Fibroblast of mammary gland (primary cell): ENCODE measurements at places on chromosomes 4 and X.

GRCh38 chr4:21763855-21764254 is 184.7 kb downstream of the KCNIP4 start:
- no peak for DNase-seq

DNA sequence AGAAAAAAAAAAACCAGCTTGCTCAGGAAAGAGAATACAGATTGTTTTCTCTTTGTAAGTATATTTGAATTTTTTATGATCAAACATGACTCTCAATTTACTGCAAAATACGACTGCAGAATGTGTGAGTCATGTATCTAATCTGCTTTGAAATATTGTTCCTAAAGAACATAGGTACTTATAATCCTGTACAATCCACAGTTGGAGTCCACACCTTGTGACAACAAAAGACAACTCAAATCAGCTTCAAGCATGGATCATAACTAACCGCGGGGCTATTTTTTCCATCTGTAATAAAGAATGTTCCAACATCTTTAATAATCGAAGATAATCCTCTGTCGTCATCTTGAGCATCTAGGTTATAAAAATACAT is 77.8 kb upstream of the STIM2 start:
- no peak for DNase-seq

GRCh38 chr4:168183717-168184571 is 91.6 kb downstream of the ANXA10 start:
- DNase-seq: peak; percentile 51

DNA sequence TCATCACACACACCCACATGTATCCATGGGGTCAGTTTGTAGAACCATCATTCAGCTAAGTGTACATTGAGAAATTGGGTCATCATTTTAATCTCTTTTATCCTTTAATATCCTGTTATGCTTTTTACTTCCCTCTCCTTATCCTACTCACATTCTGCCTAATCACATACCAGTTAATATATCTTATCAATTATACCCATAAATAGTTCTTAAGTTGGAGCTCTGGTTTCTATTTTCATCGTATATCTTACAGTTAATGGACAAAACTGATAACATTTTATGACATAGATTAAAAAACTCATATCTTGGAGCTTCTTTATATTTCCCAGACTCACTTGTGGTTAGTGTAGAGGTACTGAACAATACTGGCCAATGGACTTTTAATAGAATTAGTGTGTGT is 729.5 kb upstream of the LCORL start:
- DNase-seq: no peak

DNA sequence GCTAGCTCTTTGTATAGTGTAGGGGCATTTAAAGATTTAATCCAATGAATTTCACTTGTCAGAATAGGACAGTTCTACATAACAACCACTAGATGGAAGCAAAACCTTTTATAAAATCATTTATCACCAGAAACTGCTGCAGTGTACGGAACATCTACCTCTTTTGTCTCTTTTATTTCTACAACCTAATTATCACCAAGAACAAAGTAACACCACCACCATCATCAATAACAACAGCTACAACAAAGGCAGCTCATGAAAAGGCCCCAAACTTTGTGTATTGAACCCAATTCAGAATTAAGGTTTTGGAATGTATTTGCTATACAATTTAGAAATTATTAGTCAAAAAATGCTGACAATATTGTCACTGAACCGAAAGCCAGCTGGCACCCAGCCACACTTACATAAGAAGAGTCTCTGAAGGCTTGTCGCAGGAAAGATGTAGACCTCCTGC is 260.9 kb upstream of the RPS6KA3 start:
- peak; percentile 41 for DNase-seq

DNA sequence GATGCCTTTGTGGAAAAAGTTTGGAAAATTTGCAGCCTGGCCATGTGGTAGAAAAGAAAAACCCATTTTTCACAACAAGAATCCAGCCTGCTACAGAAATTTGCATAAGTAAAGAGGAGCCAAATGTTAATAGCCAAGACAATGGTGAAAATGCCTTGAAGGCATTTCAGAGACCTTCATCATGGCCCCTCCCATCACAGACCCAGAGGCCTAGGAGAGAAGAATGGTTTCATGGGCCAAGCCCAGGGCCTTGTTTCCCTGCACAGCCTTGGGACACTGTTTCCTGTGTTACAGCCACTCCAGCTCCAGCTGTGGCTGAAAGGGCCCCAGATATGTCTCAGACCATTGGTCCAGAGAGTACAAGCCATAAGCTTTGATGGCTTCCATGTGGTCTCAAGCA is 101.4 kb upstream of the LINC00632 start:
- DNase-seq: no peak

DNA sequence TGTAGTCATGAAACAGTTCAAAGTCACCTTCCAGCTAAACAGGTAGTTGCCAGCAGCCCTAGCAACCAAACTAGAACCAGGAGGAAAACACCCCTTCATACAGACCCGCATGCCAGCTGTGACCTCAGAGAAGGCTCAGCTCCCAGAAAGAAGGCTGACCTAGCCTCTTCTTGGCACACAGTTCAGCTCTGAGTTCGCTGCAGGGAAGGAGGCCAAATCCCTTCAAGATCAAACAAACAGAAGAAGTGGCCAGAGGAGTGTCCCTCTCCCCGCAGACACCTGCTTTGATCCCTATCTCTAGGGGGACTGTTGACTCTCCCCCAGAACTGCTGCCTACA is 56.0 kb downstream of the HADH start:
- DNase-seq: peak; percentile 70

GRCh38 chr4:41734371-41734770 is 14.2 kb downstream of the PHOX2B start:
- DNase-seq: no peak

DNA sequence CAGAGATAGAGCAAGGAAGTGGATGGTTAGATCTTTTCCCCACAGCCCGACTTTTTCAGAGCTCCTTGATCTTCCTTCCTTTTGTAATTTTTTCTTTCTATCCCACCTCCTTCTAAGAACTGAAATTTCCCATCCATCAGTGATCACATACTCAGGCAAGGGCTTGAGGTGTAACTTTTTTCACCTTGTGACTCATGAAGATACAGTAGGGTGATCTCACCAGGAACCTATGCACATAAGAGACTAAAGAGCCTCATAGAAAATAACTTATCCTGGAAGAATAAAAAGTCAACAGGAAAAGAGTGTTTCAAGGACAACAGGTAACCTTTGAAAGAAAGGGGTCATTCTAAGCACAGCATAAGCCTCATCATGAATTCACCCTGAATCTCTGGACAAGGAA is 131.2 kb upstream of the HCCS start:
- DNase-seq: no peak
